ENCODE measurements at places on chromosomes 16 and 17.

- no peak for DNase-seq
These were observed 35.3 kb upstream of the XYLT2 start for GRCh38 chr17:50310455-50311111.

DNA sequence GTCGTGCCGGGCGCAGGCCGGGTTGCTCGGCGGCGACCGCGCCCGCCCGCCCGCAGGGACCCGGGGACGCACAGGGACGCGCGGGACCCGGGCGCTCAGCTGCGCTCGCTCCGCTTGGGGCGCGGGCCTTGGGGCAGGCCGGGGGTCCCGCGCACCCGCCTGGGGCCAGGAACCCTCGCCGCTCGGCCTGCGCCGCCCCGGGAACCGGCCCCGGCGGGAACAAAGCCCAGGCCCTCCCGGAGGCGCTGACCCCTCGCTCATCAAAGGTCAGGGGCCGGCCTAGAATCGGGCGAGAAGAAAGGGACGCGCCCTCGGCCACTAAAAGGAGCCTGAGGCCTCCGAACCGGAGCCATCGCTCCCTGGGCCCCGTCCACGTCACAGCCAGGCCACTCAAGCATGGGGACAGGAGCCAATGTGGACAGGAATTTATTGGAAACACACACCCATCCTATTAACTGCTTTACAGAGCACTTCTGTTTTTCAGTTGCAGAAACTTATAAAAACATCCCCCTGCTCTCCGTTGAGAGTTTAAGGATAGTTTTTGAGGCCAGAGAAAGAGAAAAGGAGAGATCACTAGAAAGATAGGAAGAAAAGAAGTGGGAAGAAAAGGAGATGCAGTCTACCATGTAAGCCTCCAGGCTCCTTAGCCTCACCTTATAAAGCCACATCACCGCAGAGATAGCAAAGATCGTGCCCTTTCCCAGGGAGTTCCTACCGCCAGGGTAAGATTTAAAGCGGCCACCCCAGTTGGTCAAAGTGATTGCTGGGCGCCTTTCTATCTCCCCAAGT is 558 bp upstream of the ZFHX3 start:
- no peak for DNase-seq

GRCh38 chr17:73827627-73828291 is 183.5 kb upstream of the SDK2 start:
- no peak for DNase-seq

DNA sequence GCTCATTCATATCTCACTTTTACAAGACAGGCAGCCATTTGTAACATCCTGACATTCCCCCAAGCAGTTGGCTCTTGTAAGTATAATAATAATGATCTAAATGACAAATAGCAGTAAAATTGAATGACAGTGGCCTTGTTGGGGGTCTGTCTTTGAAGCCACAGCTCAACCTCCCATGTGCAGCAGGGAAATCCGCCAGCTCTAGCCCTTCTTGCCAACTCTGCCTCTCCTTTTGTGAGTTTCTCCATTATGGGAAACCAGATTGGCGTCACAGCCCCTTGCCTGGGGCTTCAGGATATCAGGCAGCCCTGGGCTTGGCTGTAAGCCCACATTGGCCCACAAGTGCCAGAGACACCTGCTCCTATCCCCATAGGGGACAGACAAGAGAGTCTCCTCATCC is 70.4 kb upstream of the CACNG5 start:
- no peak for DNase-seq
